Right renal pelvis (tissue), 4 donors: ENCODE measurements at places on chromosomes 13 and 19. TPM values are rescaled to one million over a fixed set of nuclear protein-coding genes. Genes with fewer than 3 reads are reported as not detected.

DNA sequence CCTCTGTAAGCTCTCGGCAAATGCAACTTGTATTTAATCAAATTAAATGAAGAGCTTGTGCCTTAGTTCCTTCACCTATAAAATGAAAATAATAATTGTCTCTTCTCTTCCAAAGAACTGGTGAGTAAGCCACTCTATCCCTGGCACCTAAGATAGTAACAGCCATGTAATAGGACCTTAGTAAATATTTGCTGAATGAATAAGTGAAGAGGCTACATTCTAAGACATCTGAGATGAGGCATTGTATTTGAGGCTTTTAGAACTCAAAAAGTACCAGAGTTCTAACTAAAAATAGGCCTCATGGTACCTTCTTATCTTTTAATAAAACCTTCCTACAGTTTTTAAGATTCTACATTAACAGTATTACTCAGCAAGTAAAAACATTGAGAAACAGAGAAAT lies 17.3 kb upstream of the DCLK1 start:
- no peak for DNase-seq

- no peak for DNase-seq
Observed at GRCh38 chr19:43688059-43688701, 18.2 kb upstream of the PLAUR start.

DNA sequence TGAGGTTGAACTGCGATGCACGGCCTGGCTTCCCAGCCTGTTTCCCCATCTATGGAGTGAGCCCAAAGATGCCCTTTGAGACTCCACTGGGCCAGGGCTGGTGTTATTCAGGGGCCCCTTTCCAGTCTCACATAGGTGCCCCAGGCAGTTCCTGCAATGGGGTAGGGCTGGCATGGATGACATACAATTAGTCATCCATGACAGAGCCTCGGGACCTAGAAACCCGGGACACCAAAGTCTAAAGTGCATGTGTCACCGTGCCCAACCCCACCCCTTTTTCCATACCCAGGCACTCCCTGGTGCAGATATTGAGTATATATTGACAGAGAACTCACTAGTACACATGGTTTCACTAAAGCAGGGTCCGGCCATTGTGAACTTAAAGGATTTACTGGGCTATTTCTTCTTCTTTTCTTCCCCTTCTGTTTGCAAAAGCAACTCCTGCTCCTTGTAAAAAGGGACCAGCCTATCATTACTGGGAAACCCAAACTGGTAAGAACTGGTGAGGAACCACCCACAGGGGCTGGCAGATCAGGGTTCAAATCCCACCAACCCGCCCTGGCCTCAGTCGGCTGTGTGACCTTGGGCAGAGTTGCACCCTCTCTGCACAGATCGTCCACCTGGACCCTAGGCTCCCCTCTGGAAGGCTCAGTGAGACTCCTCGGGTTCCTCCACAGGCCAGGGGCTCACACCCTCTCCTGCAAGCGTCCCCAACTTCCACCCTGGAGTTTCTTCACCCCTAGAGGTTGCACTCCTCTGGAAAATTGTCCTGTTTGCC lies 2.7 kb downstream of the B3GNT3 start:
- DNase-seq, result no peak

GRCh38 chr19:4575267-4576015 lies 16.0 kb upstream of the SEMA6B start:
- DNase-seq, result no peak

- DNase-seq, result no peak
Observed at GRCh38 chr19:8355631-8356402, 8.1 kb upstream of the ANGPTL4 start.

GRCh38 chr13:89163096-89163495 lies 1491.9 kb downstream of the SLITRK5 start:
- DNase-seq, result no peak

GRCh38 chr19:2142173-2142829 lies 9.1 kb downstream of the AP3D1 start:
- DNase-seq, result no peak

DNA sequence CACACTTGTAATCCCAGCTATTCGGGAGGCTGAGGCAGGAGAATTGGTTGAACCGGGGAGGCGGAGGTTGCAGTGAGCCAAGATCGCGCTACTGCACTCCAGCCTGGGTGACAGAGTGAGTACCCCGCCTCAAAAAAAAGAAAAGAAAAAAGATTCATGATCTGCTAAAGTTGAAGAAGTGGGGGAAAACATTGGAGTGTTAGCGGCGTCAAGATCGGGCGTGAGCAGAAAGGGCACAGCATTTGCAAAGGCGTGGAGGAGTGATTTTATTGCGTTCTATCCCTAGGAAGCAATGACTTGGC lies 874 bp upstream of the DNM2 start:
- DNase-seq, result no peak

DNA sequence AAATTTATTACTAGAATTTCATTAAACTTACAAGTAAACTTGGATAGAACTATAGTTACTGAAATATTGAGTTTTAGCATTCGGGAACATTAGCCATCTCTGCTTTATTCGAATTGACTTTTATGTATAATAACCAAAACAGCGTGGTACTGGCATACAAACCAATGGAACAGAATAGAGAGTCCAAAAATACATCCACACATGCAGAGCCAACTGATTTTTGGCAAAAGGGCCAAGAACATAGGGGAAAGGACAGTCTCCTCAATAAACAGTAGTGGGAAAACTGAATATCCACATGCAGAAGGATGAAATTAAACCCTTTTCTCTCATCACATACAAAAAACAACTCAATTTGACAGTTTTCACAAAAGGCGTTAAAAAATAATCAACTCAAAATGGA lies 84.3 kb downstream of the EPSTI1 start:
- DNase-seq, result no peak

DNA sequence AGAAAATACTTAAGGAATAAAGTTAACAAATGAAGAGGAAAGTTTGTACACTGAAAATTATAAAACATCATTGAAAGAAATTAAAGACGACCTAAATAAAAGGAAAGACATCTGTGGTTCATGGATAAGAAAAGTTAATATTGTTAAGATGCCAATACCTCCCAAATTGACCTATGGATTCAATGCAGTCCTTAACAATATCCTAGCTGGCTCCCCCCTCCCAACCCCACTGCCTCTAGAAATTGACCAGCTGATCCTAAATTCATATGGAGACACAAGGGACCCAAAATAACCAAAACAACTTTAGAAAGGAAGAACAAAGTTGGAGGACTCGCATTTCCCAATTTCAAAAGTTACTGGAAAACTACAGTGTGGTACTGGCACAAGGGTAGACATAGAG lies 28.3 kb downstream of the ZNF45 start:
- DNase-seq, result no peak

- no peak for DNase-seq
Observed at GRCh38 chr19:47882890-47883289, 3.2 kb downstream of the SULT2A1 start.

GRCh38 chr13:112376050-112376681 lies at the start of gene SPACA7:
Gene SPACA7 (plus strand): TSS chr13:112376355. CDS start chr13:112376386, 31 bp downstream.
- no peak for DNase-seq

DNA sequence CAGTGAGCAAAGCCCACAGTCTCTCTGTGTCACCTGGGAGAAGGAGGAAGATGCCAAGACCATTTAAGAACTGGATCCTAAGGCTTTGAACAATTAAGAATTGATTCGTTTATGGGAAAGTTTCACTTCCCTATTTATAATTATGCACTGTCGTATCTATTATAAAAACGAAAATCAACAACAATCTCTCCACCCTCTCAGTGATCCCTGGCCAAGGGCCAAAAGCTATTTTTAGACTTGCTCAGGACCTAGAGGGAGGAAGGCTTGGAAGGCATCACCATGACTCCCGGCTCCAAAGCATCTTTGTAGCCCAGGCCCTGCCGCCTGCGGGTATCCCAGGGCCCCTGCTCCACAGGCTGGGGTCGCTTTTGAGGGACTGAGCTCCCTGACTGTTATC lies 1.3 kb downstream of the RHPN2 start:
- DNase-seq, result no peak

DNA sequence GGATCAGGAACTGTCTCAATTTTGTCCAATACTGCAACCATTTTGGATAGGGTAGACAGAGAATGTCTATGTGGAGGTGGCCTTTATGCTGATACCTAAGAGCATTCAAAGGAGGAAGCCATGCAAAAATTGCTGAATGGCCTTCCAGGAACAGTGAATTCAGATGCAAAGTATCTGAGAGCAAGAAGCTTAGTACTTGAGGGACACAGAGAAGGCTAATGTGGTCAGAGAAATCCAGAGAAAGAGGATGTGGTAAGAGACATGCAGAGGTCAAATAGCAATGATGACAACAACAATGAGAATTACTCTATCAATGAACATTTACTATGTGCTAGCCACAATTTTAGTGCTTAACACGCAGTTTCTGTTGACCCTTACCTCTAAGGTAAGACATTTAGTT lies 785.6 kb upstream of the KLHL1 start:
- no peak for DNase-seq

GRCh38 chr19:447816-448560 lies 12.8 kb downstream of the SHC2 start:
- no peak for DNase-seq

GRCh38 chr13:32178763-32179162 lies 136.4 kb downstream of the ZAR1L start:
- no peak for DNase-seq

DNA sequence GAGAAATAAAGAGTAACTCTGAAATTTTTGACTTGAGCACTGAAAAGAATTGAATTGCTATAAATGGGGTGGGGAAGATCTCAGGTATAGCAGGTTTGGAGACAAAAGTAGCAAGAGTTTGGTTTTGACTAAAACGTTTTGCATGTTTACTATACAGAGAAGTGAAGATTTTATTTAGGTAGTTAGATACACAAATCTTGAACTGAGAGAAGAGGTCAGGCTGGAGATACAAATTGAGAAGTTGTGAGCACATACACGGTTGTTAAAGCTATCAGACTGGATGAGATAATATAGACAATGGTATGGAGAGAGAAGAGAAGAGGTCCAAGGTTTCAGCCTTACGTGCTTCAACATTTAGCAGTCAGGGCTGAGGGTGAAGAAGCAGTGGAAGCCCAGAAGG lies 420.9 kb downstream of the FOXO1 start:
- no peak for DNase-seq

The KCNN4 gene
- 1.4 TPM for polyA plus RNA-seq

The TMEM86B gene
- polyA plus RNA-seq, result 4.5 TPM

The UQCRFS1 gene
- polyA plus RNA-seq, result 35.6 TPM

The CHST8 gene
- polyA plus RNA-seq, result 0.25 TPM

The KCNRG gene
- 1.3 TPM for polyA plus RNA-seq

The LIG4 gene
- 14.3 TPM for polyA plus RNA-seq
